ENCODE measurements at places on chromosomes 7 and 10.

DNA sequence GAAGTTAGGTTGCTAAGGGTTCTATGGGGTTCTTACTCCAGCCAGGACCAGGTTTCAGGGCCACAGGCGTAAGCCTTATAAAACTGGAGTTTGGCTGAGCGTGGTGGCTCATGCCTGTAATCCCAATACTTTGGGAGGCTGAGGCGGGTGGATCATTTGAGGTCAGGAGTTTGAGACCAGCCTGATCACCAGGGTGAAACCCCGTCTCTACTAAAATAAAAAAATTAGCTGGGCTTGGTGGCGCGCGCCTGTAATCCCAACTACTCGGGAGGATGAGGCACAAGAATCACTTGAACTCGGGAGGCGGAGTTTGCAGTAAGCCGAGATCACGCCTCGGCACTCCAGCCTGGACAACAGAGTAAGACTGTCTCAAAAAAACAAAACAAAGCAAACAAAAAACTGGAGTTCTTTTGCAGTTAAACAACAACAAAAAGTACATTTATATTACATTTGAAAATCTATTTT lies 347 bp upstream of the RRP12 start:
- no peak for DNase-seq

DNA sequence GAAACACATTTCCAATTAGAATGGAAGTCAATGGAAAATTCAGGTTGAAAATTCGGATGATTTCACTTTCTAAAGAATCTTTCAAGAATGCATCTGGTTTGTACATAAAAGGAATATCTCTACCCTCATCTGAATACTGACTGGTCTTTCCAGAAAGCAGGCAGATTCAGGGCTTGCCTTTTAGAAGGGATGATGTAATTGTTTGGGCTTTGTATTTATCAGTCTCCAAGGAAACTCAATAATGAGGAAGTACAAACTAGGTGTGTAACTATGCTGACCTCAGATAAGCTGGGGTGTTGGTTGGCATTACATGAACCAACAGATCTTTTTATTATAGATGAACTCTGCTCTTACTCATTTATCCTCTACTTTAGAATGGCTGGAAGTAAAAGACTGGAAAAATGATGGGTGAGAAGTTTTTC lies 24.1 kb downstream of the PDLIM1 start:
- no peak for DNase-seq

- no peak for DNase-seq
Measured at GRCh38 chr7:64877714-64878610, 25.1 kb upstream of the ZNF273 start.

DNA sequence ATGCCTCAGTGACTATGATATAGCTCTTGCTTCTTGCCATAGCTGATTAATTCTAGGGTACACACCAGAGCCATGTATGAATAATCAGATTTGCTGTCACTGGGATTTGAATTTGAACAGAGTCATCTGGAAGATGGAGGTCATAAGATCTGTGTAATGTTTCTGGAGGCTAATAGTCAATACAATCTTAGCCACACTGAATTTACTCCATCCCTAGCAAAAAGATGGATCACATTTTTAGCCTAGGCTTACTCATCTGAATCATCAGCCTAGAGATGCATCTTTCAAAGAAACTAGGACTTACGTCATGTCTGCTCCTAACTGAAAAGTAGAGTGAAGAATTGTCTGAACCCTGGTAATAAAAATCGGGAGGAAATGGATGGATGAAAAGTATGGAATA lies 142.3 kb upstream of the ZNF804B start:
- DNase-seq, result no peak

GRCh38 chr10:24483701-24484100 lies 240.0 kb downstream of the ARHGAP21 start:
- DNase-seq, result no peak

GRCh38 chr10:29895456-29895855 lies 163.9 kb downstream of the JCAD start:
- DNase-seq, result no peak

DNA sequence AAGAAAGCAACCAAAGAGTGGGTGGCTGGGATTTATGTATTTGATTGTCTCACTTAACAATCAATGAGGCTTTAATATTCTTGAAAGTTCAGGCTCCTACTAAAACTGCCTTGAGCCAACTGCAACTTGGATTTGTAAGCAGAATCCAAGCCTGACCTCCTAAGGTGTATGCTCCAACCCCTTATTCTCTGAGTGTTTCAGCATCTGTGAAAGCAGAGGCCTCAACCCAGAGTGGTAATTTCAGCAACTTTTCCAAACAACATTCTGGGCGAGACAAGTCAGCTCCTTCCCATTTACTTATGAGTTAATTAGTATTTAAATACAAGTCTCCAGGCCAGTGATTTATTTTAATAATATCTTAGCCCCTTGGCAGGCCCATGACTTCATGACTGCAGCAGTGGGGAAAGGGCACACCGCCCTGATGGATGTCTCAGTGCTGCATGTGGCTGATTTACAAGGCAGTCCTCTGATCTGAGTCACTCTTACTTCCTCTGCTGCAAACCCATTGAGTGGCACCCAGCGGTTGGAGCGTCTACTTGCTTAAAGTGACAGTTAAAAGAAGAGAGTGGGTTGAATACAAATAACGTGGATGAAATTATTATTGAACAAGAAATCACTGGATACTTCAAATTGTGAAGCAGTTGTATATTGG lies 209.1 kb downstream of the TRIL start:
- no peak for DNase-seq

DNA sequence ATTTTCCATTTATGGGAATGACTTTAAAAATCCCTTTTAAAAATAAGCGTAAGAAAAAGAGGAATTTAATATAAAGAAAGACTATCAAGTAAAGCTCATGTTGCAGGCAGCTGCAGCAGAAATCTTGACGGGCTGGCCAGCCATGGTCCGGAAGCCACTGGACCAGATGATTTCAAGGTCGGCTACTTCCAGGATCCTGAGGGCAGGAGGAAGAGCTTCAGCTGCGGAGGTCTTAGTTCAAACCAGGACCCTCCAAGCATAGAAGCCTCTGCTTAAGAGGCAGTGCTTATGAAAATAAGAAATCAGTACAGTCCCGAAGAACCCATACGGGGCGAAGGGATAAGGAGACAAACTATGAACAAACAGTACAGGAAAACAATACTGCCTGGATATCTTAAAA lies 220.2 kb upstream of the CELF2 start:
- DNase-seq, result no peak

- no peak for DNase-seq
Measured at GRCh38 chr10:55629793-55630490, 731.1 kb downstream of the ZWINT start.

- peak; percentile 72 for DNase-seq
Measured at GRCh38 chr10:73875139-73875475, 752 bp upstream of the CAMK2G start.

DNA sequence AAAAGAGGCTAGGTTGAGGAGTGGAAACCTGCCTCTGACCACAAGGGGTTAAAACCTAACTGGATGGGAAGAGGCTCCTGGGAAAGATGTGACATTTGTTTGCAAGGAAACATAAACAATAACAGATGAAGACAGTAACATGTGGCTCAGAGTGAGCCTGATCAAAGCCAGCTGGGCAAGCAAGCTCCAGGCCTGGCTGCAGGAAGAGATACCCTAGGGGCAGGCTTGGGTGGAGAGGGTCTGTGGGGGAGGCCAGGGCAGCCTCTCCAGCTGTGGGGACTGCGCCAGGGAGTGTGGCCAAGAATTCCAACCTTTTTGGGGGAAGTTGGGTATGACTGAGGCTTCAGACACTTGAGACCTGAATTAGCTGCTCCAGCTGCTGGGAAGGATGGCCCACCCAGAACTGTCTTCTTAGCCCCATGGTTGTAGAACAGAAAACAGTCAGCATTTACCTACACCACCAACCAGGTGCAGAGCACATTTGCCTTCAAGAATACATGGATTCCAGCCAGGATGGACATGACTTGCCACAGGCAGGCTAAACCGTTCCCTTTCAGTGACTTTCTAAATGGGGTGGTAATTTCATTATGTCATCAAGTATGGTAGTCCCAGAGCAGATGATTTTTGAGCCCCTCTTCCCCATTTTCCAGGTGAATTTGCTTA lies 10.4 kb upstream of the FAM170B start:
- no peak for DNase-seq

- no peak for DNase-seq
Measured at GRCh38 chr7:503575-504111, 16.0 kb downstream of the PDGFA start.

DNA sequence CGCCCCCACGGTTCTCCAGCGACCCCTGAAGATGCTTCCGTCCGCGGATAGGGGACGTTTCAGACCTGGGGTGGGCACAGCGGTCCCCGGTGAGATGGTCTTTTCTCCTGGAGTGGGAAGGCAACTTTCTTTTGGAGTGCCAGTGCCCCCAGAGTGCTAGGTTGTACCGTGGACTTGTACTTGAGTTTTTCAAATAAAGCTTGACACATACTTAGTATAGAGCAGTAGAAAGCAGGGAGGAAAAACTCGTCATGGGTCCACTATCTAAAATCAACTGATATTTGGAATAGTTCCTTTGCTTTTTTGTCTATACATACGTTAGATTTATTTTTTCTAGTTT lies 28.4 kb downstream of the RBM20 start:
- DNase-seq, result no peak

GRCh38 chr7:150358433-150358832 lies 10.2 kb upstream of the REPIN1 start:
- DNase-seq, result no peak

DNA sequence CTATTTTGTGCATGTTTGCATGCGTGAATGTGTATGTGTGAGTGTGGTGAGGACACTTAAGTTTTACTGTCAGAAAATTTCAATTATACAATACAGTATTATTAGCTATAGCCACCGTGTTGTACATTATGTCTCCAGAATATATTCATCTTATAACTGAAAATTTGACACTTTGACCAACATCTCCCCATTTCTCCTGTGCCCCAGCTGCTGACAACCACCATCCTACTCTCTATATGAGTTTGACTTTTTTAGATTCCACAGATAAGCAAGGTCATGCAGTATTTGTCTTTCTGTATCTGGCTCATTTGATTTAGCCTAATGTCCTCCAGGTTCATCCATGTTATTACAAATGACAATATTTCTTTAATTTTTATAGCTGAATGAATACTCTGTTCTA lies 195.0 kb downstream of the GPR37 start:
- DNase-seq, result no peak

DNA sequence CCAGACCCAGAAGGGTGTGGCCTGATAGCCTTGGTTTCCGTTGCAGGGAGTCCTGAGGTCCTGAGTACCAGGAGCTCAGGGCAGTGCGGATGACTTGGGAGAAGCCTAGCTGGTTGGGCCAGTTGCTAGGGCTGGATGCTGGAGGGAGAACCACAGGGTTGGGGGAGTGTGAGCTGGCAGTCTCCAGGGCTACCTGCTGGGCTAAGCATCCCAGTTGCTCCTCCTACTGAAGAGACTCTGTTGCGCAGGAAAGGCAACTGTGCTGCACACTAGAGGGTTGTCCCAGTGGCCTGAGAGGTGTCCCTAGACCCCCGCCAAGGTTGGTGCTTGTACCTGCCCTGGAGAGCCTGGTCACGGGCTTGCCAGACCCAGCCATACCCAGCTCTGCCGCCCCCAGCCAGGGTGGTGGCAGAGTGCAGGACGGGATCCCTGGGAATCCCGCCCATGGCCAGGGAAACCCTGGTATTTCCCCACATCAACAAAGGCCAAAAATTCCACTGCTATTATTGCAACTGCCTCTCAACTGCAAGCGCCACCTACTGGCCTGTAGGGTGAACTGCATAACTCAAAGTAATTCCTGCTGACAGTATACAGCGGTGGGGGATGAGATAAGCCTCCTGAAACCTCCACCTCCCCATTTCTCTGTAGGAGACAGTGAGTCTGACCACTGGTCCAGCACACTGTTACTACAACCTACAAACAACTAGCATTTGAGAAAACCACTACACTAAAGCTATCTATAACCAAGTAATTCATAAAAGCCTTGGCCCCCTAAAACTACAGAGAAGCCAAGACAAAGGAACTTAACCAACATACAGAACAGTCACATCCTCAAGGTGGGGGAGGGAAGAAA lies 67.6 kb upstream of the DDC start:
- DNase-seq, result peak; percentile 48

GRCh38 chr7:55133630-55134358 lies 115.0 kb downstream of the EGFR start:
- no peak for DNase-seq

GRCh38 chr10:69662173-69662877 lies 32.3 kb downstream of the FAM241B start:
- DNase-seq, result no peak

DNA sequence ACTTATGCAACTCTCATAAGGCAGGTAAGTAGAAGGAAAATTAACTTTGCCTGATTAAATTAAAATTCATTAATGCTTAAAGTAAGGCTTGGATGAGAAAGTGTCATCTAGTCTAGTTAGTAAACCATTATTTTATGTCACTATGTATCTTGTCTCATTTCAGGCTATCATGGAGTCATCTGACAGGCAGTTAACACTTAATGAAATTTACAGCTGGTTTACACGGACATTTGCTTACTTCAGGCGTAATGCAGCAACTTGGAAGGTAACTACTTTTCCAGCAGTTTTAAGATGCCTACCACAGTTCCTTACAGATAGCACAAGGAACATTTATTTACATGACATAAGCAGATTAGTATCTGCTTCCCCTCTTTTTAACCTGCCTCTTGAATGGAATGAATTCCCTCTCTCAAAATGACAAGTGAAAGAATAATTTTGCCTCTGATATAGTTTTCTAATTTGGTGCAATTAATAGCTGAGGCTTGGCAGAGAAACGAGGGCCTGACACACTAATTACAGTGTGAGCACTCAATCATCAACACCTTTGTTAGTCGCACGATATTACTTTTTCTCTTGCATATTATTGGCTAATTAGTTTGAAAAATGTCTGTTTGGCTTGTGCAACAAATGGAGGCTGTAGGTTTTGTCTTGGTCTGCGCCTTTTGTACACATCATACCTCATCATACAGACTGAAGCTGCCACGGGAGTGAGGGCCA lies 245.0 kb downstream of the FOXP2 start:
- DNase-seq, result no peak

DNA sequence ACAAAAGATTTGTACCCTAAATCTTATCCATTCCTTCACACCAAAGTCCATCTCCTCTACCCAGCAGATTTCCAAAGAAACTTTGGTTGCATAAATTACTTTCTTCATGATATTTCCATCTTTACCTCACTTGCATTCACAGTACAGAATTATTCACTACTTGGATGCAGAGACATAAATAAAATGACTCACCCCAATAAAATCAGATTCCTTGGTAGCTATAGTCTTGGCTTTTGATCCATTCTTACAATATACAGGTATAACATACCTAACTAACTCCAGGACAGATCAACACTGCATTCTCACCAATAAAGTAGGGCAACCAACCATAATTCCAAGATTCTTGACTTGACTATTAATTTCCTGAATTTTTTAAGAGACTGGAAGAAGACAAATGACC lies 815.1 kb downstream of the MAGI2 start:
- no peak for DNase-seq

GRCh38 chr7:102285540-102286236 lies 980 bp upstream of the SH2B2 start:
- DNase-seq, result no peak

Measured in naive thymus-derived CD4-positive, alpha-beta T cell (primary cell).